Fibroblast of skin of back (primary cell): ENCODE measurements at places on chromosomes 12 and 14.

- DNase-seq = no peak
Measured at GRCh38 chr12:70426620-70427019, 60.5 kb downstream of the KCNMB4 start.

- DNase-seq = no peak
Measured at GRCh38 chr12:111616177-111616623, 17.1 kb upstream of the ATXN2 start.

- DNase-seq = no peak
Measured at GRCh38 chr14:27181333-27181732, 583.5 kb upstream of the NOVA1 start.

- no peak for DNase-seq
Measured at GRCh38 chr14:75497191-75497590, 25.1 kb upstream of the BATF start.

GRCh38 chr12:98678236-98678945 lies 33.3 kb downstream of the APAF1 start:
- no peak for DNase-seq

GRCh38 chr12:108620236-108620879 lies 13.3 kb downstream of the SELPLG start:
- DNase-seq = no peak
